ENCODE measurements at places on chromosomes 11 and 22.

DNA sequence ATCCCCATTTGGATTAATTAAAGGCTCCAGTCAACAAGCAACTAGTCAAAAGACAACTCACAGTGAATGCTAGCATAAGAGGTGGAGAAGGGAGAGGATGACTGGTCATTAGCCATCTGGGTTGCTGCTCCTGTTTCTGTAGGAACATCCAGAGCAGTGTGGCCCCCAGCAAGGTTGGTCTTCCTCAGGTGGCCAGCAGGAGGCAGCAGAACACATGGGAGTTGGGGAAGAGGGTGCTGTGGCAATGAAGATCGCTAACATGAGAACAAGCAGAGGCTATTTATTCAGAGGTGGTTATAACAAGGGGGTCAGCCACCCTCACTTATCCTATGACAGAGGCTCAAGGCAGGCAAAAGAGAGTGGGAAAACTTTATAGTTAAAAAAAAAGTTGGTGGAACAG is 21.3 kb downstream of the IZUMO1R start:
- DNase-seq = no peak

GRCh38 chr11:62266558-62266957 is 3.4 kb upstream of the SCGB2A2 start:
- no peak for DNase-seq

DNA sequence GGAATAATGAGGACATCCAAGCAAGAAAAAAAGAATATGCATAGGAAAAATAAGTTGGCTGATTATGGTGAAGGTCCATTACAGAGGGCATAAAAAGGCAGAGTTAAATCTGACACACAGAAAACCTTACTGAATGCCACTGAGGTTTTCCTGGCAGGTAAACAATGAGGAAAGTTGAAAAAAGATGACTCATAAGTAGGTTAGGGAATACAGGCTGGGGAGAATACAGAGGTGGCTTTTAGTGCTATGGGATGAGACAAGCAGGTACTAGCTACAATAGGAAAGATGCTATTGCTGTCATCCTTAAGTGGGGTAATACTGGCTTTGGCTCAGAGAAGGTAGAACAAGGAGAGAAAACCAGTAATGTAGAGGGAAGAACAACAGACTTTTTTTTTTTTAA is 44.7 kb downstream of the CSTF3 start:
- DNase-seq = no peak

- no peak for DNase-seq
Observed at GRCh38 chr11:16806791-16807190, 68.3 kb downstream of the C11orf58 start.

DNA sequence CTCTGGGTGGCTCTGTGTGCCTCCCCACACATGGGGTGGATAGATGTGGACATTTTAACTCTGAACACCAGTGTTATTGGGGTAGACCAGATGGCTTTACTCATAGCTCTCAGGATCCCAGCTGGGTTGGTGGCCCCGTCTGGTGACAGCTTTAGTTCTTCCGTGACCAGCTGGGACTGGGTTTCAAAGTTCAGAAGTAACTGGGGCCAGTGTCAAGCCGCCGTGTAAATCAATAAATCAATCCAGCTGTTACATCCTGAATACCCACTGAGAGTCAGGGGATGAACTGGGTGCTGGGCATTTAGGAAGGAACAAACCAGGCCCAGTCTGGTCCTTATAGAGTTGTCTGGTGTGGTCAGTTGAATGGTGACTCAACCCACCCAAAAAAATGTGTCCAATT is 269.4 kb downstream of the CTTN start:
- DNase-seq = no peak

DNA sequence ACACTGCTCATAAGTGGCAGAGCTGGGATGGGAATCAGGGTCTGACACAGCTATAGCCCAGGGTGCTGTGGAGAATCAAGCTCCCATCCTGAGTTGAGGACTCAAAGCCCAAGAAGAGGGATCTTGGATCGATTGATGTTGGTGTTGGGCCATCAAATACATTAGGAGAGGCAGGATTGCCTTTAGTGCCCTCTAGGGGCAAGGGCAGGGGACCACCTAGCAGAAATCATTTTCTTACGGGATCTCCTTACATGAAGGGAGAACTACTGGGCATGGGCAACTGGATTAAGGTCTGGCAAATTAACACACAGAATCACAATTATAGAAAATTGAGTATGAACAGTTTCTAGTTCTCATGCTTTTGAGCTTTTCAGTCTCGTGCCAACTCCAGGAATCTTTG is 24.9 kb upstream of the EMSY start:
- no peak for DNase-seq

GRCh38 chr11:130915603-130916237 is 559 bp downstream of the SNX19 start:
- DNase-seq = no peak

GRCh38 chr11:119409731-119410130 is 13.2 kb downstream of the THY1 start:
- DNase-seq = no peak

DNA sequence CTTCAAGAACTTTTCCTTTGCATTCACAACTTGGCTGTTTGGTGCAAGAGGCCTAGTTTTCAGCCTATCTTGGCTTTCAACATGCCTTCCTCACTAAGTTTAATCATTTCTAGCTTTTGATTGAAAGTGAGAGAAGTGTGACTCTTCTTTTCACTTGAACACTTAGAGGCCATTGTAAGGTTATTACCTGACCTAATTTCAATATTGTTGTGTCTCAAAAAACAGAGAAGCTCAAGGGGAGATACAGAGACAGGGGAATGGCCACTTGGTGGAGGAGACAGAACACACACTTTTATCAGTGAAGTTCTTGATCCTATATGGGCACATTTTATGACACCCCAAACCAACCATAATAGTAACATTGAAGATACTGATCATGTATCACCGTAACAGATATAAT is 532.3 kb downstream of the DLG2 start:
- no peak for DNase-seq

GRCh38 chr11:118240999-118241763 is 11.0 kb downstream of the MPZL3 start:
- no peak for DNase-seq

GRCh38 chr11:83127310-83127637 is 29.7 kb upstream of the PCF11 start:
- no peak for DNase-seq

DNA sequence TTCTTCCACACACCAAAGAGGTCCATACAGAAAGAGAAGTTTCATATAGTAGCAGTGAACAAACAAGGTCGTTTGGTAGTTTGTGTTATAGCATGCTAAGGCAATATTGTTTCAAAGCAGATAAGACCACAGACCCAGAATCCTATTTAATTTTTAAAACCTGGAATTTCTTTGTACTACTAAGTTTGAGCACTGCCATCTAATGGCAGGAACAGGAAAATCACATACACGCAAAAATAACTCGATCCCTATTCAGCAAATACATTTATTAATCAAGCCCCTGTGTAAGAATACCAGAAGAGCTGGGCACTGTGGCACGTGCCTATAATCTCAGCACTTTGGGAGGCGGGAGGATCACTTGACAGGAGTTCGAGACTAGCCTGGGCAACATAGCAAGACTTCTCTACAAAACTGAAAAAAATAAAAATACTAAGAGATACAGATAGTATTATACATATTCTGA is 2.9 kb upstream of the BTBD10 start:
- DNase-seq = peak; percentile 71

DNA sequence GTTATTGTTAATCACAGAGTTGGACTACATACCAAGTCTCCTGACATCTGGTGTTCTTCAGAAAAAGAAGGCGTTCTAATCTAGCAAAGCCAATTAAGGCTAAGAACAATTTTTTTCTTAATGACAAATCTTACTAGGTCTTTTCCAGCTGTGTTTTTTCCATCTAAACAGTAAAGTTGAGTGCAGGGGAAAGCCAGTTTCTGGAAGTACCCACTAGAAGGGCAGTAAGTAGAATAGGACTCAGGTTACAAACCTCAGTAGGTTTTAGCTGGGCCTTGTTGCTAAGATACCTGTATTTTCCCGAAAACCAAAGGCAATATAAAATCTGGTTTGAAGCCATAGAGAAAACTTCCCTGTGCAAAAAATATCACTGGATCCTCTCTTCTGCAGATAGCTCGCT is 351.9 kb downstream of the ETS1 start:
- no peak for DNase-seq

DNA sequence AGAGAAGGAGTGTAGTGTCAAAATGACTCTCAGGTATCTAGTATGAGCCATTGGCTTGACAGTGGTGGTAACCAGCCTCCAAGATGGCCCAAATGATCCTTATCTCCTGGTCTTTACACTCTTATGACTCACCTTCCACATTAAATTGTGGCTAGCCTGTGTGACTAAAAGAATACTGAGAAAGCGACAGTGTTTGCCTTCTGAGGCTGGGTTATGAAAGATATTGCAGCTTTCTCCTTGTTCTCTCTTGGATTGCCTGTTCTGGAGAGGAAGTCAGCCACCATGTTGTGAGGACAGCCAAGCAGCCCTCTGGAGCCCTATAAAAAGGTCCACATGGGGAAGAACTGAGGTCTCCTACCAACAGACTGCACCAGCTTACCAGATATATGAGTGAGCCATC is 15.8 kb downstream of the C11orf71 start:
- DNase-seq = no peak

- DNase-seq = no peak
Observed at GRCh38 chr11:131428853-131429252, 58.4 kb downstream of the NTM start.

GRCh38 chr11:68025047-68025446 is 5.4 kb upstream of the NDUFS8 start:
- DNase-seq = no peak

GRCh38 chr11:103587901-103588788 is 448.3 kb upstream of the DDI1 start:
- DNase-seq = peak; percentile 9

GRCh38 chr11:125588505-125588904 is 4.1 kb upstream of the STT3A start:
- DNase-seq = no peak

DNA sequence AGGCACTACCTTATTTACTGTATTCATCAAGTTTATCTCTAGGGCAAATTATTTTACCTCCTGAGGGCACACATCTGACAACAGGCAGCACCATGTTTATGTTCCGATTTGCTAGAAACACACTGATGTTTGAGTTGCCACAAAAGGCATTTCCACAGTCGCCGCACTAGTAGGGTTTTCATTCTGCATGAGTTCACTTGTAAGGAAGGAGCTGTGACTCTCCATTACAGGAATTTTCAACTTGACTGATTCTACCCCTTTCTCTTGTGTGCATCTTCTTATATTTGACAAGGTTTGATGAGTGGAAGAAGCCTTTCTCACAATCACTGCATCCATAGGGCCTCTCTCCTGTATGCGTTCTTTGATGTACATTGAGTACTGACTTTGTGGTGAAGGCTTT is 455.9 kb upstream of the CNTN5 start:
- no peak for DNase-seq

GRCh38 chr11:47765086-47765485 is 2.1 kb downstream of the FNBP4 start:
- no peak for DNase-seq
